ENCODE measurements at places on chromosomes 11 and 22.

DNA sequence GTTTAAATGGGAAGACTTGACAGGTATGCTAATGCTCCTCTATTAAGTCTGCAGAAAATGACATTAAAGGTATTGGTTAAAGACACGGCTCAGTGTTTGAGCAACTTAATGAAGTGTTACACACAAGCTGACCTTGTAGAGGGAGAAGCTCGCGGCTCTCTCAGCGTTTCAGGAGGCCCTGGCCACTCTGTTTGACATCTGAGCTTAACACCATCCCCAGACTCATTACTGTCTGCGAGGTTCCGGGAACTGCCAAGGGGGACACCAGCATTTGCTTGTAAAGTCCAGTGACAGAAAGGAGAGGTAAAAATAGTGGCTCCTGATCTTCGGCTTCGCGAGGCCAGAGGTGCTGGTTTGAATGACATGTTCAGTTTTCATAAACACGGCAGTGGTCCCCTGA, 540.7 kb upstream of the CADM1 start:
- no peak for DNase-seq

DNA sequence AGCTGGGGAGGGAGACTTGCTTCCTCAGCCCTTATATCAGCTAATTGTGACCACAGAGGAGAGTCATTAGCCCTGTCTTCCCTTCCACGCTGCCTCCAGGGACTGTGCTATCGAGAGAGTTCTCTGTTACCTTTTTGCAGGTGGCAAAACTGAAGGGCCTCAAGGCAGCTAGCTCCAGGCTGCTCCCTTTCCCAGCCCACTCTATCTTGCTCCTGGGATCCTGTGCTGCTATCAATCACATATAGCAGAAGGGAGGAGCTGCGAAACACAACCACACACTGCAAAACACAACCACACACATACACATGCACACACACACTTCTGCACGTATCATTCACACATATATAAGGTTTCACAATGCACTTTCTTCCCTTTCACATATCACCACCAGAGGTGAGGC, 205.3 kb upstream of the MTNR1B start:
- DNase-seq: no peak

DNA sequence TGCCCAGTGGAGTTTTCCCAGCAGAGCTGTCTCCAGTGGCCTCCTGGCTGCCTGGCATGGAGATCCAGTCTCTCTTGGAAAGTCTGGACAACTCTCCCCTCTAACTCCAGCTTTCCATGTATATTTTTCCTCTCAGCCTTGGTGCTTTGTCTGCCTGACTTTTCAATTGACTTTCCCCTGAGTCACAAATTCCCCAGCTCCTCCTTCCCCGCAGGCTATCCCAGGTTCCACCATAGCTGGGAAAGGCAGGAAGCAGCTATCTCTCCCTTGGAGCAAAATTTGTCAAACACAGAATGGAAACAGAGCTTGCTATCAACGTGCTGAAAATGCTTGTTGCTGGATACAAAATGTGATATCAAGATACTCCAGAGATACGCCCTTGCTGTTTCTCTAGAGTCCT, 384.8 kb downstream of the TMEM135 start:
- DNase-seq: no peak

GRCh38 chr11:61183645-61184044, 19.7 kb upstream of the PGA3 start:
- DNase-seq: no peak

- DNase-seq: no peak
Measured at GRCh38 chr11:132095230-132096131, 725.1 kb downstream of the NTM start.

DNA sequence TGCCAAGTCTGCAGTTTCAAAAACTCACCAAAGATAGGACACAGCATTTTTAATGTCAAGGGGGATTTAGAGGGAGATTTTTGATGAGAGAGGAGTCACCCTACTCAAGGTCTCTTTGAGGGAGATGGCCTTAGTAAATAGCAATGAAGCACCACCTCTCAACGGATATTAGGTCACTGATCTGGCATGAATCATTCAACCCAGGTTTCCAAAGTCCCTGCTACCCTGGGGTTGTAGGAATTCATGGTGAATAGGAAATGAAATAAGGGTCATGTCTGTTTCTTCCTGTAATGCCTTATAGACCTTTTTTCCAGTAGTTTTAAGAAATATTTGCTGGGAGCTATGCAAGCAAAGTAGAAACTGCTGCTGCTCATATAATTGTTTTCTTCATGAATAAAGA, 2154.9 kb downstream of the LRRC4C start:
- DNase-seq: no peak

- no peak for DNase-seq
Measured at GRCh38 chr11:57406337-57406904, 16.0 kb upstream of the PRG2 start.

DNA sequence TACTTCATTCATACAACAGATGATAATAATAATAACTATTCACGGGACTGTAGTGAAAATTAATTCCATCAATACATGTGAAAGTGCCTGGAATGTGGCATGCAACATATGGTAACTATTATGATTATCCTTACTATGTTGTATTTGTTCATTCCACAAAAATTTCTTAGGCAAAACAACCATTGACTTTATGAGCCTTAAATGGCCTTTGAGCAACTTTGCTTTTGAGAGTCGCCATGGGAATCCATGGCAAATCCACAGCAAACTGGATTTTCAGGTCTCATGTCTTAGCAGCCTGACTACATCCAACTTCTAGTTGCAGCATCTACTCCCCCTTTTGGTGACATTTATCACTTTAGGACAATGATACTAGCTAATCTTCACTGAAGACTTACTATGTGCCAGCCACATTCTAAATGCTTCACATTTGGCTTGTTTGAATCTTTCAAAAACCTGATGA, 56.8 kb downstream of the SLC1A2 start:
- no peak for DNase-seq

DNA sequence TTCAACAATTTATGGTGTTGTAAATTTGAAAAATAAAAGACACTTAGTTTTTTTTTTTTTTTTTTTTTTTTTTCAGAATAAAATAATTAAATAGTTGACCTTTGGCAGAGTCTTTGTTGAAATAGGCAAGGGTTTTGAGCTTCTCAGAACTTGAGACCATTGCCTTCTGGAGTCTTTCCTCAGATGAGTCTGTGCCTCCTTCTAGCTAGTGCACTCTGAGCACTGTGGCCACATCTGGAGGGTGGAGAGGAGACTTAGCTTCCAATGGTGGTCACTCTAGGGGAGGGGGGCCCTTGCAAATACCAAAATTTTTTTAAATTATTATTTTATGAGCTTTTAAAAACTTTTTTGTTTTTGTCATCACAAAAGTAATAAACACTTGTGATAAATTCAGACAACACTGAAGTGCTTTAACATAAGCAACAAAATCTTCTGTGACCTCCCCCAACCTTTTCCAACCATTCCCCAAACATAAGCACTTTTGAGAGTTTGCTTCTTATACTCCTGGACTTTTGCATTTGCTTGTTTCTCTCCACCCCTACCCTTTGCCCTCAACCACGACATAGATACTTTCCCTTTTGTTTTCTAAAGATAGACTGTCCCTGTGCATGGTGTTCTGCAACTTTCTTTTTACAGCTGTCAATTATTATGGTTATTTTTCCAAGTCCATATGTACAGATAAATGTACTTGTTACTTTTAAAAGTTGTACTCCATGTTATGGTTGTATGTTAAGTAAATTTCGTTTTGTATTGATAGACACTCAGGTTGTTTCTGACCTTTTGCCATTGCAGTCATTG, 41.1 kb downstream of the BMAL1 start:
- DNase-seq: no peak

GRCh38 chr11:96332126-96332771, 10.7 kb downstream of the MAML2 start:
- no peak for DNase-seq

GRCh38 chr11:128422576-128423370, 164.6 kb downstream of the ETS1 start:
- DNase-seq: peak; percentile 89

DNA sequence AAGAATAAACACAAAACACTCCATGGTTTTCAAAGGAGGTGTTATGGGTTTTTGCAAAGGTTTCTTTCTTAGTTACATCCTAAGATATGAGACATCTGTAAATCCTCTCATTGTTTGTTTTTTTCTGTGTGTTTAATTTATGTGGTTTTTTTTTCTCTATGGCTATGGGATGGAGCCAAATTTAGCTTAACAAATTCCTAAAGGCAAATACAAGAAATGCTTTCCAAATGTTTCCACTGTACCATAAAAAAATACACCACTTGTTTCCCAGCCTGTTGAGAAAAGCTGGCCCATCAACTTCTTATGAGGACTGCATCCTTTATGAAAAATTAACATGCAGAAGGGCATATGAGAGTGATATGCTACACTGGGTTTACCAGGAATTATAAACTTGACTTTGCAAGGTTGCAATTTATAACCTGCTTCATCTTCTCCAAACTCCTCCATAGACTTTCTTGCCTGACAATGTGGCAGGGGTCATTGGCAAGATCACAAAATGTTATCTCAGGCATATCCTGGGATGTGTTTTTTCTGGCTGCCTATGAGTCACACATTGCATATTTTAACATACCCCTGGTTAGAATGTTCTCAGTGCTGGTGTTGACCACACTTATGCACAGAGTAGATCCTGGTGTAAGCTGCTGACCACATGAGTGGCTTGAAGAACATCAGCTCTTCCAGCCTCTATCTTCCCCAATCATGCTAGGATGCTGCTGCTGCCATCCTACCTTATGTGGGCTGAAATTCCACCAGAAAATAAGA, 137.6 kb upstream of the TTC12 start:
- DNase-seq: no peak

DNA sequence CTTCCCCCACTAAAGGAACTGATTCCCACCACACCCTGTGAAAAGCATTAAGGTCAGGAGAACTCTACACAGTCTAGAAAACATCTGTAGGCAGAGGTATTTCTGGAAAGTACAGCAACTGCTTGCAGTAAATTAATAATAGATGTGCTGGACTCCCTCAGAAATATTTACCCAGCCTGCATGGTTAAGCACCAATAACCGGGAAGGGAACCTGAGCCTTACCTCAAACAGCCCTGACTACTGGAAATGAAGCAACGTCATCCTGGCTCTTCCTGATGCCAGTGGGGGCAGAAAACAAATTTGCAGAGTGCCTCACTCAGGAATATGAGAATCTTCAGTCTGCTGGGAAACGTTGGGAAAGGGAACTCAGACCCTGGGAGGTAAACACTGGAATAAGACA, 318.1 kb downstream of the TENM4 start:
- DNase-seq: no peak

GRCh38 chr11:39294648-39295047, 2164.8 kb downstream of the LRRC4C start:
- no peak for DNase-seq

DNA sequence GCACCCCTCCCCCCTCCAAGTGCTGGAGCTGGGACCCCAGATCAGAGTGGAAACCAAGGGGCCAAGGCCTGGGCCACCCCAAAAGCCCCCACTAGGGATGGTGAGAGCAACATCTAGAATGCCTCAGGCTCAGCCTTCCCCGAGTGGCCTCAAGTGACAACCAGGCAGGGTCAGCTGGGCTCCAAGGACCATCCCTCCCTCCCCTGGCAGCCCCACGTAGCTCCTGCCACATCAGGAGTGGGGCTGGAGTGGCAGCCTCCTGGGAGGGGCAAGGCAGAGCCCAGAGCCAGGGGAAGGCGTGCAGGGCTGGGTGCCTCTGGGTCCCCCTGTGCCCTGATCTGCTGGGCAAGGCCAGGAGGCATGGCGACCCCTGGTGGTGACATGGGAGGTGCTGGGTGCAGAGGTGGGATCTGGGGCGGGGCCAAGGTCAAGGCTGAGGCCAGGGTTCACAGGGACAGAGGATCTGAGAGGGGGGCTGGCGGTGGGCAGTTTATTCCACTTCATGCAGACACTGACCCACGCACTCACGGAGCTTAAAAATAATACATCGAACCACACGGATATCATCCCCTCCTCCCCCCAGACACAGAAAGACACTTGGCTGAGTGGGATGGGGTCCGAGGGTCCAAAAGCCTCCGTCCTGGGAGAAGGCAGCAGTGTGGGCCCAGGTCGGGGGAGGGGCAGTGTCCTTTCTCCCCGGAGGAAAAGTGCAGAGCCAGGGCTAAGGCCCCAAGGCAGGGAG, 15.8 kb upstream of the EHD1 start:
- peak; percentile 62 for DNase-seq

GRCh38 chr11:71423181-71423790, 24.9 kb downstream of the DHCR7 start:
- no peak for DNase-seq

GRCh38 chr11:44583353-44583669, 17.8 kb downstream of the CD82 start:
- no peak for DNase-seq

DNA sequence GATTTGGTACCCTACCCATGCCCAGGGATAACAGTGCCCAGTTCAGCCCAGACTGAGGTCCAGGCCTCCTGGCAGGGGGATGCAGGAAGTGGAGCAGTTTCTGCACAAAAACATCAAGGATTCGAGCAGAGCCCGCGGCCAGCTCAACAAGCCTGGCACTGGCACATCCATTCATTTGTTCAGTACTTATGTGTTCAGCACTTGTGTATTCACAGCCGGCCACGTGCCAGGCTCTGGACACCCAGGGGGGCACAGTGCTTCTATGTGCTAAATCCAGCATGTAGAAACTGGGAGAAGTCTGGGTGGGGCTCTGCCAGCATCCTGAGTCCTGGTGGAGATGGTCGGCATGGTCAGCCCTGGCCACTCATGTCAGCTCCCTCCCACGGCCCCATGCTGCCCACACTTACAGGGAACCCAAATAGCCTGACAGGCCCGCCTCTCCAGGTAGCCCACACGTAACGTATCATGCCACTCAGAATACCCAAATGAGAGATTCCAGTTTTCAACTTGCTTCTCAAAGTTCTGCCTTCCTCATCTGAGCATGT, 28.5 kb downstream of the LINC01488 start:
- no peak for DNase-seq

GRCh38 chr11:19565639-19566038, 147.0 kb upstream of the NAV2 start:
- no peak for DNase-seq

DNA sequence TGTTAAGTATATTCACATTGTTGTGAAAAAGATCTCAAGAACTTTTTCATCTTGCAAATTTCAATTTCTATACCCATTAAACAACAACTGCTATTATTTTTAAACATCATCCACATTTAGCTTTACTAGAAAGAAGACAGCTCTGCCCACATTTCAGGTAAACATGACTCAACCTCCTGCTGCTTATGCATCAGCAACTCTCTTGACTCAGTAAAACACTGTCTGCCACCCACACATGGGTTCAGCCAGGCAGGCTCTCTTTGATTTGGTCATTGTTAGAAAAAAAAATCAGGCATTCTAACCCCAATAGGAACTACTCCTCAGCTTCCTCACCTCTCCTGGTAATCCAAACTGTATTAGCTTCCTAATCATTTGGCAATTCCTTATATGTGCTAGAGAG, 5.1 kb upstream of the ENDOD1 start:
- DNase-seq: no peak
